ENCODE measurements at places on chromosomes 7 and 10.

DNA sequence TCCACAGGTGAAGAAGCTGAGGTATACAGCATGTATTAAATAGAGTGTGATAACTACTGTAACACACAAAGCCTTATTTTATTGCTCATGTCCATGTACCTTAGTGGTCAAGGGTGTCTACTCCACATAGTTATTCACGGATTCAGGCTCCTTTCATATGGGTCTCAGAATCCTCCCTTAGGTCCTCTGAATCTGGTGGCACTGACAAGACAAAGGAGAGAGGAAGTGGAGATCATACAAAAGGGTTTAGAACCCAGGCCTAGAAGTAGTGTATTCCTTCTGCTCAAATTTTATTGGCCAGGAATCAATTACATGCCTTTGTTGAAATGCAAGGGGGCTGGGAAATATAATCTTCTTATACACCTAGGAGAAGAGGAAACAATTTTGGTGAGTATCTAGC, 164.6 kb downstream of the PTEN start:
- no peak for DNase-seq

GRCh38 chr7:122827763-122828162, 58.5 kb downstream of the CADPS2 start:
- no peak for DNase-seq

GRCh38 chr10:47402641-47403301, 18.7 kb upstream of the ZNF488 start:
- peak; percentile 59 for DNase-seq

DNA sequence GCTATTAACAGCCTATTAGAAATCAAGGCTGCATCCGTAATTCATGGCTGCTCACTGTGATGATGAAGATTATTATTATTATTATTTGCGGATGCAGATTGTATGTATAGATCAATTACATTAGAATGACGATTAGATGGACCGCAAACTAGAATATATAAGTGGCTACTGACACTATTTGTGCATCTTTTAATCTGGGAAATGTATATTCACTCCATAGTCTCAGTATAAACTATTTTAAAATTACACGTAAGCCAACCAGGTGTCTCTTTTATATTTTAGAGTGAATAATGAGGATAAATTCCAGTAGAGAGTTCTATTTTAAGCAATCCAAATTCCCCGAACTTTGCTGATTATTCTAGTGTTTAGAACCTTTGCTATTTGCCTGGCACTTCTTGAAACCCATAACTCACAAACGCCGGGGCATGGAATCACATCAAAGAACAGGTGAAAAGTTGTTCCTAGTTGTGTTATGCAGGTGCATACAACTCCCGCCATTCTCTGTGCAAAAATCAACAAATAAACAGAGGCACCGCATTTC, 509 bp upstream of the ING3 start:
- no peak for DNase-seq

- no peak for DNase-seq
Measured at GRCh38 chr7:15600298-15600697, 38.5 kb upstream of the AGMO start.

DNA sequence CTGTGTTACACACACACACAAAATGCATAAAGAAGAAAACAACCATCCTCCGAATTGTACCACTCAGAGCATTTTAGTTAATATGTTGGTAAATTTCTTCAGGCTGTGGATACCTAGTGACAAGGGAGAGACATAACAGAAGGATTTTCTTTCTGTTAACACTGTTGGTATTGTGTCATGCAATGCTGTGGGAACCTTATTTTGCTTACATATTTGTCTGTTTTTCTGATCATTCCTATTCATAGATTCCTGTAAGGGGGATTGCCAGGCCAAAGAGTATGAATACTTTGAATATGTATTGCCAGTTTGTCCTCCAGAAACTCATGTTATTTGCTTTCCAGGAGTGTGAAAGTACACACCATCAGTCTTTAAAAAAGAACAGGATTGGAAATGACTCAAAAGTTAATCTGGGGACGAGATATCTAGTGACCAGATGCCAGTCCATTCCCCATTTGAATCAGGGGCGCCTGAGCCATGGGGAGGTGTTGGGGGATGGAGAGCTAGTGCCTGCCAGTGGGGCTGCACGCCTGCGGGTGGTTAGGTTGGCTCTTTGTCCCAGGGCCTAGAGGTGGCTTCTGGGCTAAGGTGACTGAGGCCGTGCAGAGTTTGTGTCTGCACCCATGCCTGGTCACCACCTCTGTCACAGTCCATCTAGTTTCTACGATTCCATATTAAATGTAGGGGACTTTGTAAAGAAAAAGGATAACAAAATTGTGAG, 142.0 kb downstream of the PTPN20 start:
- no peak for DNase-seq

DNA sequence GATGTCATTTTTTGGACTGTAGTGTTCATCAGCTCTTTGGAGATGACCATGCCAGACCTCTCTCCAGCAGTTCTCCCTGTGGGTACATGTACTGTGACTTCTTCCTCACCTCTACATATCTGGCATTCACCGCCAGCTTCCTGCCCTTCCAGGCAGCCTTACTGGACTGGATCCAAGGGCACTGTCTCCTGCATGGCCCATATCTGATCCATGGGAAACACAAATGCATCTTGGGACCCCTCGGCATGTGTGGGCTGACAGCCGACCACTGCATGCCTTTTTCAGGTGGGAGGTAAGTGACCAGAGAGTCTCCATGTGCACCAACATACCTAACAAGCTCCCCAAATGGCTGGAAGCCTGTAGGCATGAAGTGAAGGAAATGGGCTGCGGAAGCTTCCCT, 3.9 kb upstream of the BLVRA start:
- no peak for DNase-seq

DNA sequence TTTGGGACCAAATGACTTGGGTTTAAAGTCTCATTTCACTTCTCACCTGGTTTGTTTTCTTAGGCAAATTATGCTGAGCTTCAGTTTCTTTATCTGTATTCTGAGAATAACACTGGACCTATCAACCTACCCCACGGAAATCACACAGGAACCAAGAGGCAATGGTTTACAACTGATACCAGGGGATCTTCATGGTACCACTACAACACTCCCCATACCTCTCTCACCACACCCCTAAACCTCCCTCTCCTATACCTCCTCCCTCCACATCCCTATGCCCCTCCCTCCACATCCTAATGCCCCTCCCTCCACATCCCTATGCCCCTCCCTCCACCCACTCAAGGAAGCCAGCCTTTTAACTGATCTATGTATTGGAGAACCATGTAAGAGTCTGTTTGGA, 9.9 kb downstream of the FAM204A start:
- DNase-seq: peak; percentile 23

DNA sequence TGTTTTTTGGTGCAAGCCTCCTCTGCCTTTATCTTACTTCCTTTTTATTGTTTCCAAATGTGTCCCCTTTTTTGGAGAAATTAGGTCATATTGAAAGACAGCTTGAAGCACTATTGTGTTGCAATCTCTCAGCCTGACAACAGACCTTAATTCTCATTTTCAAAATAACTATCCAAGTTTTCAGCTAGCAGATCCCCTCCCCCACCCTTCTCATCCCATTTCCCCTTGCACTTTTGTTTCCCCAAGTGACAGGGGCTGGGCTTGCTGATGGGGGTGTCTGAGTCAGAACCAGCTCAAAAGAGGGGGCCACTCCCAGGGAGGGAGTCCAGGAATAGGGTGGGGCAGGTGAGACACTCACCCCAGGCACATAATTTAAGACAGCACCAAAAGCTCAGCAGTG, 75.3 kb downstream of the MKI67 start:
- no peak for DNase-seq

- DNase-seq: no peak
Measured at GRCh38 chr7:157211690-157212089, 73.0 kb downstream of the UBE3C start.

- DNase-seq: no peak
Measured at GRCh38 chr7:104388222-104388621, 59.8 kb downstream of the LHFPL3 start.

DNA sequence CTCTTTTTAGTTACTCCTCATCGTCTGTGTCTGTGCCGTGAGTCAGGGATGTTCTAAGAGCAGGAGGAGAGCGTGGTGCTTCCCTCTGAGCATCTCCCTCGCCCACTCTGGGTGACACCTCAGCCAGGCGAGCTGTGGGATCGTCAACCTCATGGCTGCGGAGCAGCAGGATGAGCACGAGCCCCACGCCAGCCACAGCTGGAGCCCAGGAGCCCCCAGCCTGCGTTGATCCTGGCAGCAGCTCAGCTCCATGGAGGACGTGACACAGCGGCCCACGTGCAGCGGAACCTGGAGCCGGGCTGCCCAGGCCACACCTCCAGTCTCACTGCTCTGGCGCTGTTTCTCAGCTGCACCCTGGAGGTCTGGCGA, 512.0 kb downstream of the PTPRN2 start:
- DNase-seq: no peak

GRCh38 chr10:71347587-71348395, 28.7 kb downstream of the SLC29A3 start:
- DNase-seq: no peak

GRCh38 chr7:148503900-148504487, 86.6 kb upstream of the C7orf33 start:
- DNase-seq: no peak

DNA sequence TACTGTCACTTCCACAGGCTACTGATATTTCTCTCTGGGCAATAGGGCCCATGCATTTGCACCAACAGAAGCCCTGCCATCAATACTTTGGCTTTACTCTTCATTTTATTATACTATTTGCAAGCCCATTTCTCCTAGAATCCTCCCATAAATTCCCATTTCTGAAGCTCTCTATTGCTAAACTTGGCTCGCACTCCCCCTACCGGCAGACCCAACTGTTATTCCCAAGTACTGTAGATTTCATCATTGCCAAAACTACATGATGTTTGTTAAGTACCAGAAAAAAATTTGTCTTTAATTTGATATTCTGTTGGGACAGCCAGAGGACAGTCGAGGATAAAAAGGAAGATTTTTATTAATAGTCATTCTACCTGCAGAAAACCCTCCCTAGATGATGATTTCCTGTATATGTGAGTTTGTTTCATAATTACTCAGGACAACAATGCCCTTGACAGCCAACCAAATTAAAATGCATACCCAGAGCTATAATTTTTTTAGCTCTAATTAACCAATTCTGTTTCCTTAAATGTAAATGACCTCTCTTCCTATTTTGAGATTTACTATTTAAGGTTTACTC, 298.6 kb downstream of the REEP3 start:
- peak; percentile 50 for DNase-seq

DNA sequence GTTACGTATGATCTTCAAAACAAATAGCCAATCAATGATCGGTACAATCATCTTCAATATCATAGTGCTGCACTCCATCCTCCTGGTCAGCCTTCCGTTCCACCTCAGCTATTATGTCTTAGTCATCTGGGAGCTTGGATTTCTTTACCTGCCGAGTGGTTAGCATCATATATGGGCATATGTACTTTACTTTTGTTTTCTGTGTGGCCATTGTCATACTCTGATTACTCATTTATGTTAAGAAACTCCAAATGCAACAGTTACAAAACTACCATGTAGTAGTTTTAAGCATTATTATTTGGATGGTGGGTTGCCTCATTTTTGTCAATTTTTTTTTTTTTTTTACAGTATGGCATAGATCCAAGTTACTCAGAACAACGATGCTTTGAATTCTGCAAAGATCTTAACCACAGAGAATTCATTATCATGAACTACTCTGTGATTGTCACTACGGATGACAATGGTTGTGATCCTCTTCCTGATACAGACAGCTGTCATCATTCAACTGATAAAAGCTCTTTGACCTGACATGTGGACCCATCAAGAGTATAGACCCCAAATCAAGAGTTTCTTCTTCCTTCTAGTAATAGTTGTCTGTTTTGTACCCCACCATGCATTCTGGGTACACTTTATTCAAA, 52.1 kb upstream of the NME8 start:
- DNase-seq: no peak

DNA sequence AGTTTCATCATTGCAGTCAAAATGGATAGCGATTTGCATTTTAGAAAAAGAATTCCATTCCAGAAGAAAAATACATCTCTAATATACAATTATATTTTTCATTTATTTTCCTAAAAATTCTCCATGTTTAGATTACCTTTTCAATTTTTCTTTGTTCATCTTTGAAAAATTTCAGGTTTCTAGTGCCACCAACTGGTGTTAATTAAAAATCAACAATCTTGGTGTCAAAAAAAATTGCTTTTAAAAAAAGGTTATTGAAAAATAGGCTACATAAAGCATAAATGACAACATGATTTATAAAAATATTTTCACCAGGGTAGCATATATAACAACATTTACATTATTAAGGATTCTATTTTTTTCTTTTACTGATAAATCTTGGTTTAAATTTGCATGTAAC, 53.0 kb downstream of the CCDC186 start:
- no peak for DNase-seq

- no peak for DNase-seq
Measured at GRCh38 chr7:138588986-138589385, 112.2 kb downstream of the SVOPL start.

DNA sequence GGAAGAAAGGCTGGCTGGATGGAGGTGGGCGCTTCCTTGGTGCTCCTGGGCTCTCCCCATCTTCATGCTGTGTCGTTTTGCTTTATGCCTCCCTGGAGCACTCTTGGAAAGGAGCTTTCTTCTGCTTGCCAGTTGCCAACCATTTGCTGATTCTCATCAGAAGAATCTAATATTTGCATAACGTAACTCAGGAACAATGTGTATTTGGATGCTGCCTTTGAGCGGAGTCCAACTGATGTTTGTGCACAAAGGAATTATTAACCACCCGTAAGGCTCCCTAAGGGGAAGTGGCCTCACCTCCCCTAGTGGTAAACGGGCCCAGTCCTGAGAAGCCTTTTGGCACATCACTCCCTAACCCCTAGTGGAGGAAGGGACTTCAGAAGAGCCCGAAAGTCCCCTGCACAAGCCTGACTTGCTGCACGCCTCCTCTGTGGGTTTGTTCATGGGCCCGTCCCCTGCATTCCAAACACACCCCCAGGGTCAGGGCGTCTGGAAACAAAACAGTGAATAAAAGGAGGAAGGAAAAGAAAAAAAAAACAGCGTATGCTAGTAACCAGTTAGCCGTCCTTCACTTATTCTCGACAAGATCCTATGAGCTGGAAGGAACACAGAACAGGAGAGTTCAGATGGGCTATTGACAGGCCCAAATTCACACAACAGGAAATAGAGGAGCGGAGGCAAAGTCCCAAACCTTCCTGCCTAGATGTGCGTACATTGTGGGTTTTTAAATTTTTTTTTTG, 602.2 kb downstream of the LRMDA start:
- no peak for DNase-seq

GRCh38 chr7:158863611-158864506, 7.5 kb downstream of the DYNC2I1 start:
- peak; percentile 62 for DNase-seq

GRCh38 chr10:121182219-121182618, 331.1 kb downstream of the WDR11 start:
- DNase-seq: no peak

DNA sequence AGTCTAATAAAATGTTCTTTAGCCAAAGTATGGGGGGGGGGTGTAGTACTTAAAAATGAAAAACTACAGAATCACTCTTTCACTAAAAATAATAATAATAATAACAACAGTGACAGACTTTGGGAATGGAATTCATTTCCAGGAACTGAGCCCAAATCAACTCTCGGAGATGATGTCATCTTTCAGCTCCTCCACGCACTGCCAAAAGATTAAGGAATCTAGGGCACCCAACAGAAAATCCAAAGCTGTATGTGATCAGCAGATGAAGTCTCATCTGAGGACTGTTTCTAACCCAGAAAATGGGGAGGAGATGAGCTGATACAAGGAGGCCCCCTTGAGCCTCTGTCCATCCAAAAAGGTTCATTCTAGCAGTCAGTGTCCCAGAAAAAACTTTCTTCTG, 54.5 kb downstream of the GRB10 start:
- no peak for DNase-seq

All from iPS-NIHi11 (cell line).